ENCODE measurements at places on chromosomes 6 and 20.
A peak's percentile ranks its signal among the peaks of the same experiment; 100 is the strongest.

DNA sequence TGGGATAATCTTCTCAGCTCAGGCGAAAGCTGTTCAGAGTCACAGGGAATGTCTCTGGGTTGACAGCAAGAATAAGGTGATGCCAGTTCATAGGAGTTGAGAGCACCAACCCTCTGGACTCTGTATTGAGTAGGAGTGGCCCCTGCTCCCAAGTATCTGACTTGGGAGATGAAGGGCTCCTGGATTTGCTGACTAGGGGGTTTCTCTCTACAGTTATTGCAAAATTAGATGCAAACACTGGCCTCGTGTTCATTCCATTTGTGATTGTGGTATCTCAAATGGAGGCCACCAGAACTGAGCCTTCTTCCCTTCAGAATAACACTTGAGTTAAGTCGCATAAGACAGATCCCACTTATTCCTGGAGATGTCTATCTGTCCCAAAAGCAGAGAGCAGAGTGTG is 135.7 kb downstream of the PDE7B start:
- no peak for DNase-seq

DNA sequence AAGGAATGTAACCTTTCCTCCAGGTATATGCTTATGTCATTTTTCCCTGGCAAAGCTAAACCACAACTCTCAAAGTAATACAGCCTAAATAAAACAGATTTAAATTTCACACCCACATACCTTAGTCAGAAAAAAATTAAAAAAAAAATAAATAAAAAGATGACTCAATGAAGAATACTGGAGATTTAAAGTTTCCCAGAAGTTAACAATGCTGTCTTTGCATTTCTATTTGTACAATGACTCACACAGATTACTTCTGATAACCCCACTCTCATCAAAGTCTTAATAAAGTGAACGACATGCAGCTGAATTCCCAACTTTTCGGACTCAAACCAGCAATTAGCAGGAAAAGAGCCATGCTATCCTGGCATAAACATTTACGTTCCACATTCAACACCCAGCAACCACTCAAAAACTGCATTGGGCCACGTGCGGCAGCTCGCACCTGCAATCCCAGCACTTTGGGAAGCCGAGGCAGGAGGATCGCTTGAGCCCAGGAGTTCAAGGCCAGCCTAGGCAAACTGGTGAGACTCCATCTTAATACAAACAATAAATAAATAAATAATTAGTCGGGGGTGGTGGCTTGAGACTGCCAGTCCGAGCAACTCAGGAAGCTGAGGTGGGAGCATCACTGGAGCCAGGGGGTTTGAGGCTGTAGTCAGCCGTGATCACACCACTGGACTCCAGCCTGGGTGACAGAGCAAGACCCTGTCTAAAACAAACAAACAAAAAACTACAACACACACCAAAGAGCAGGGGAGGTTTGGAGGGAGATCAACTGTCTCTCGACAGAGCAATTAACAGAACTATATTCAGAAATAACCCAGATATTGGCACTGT is 130.5 kb downstream of the WDR27 start:
- DNase-seq, result no peak

GRCh38 chr20:44943828-44944227 is 16.4 kb downstream of the TOMM34 start:
- no peak for DNase-seq

GRCh38 chr6:48833916-48834315 is 629.1 kb downstream of the MMUT start:
- DNase-seq, result no peak

- no peak for DNase-seq
Observed at GRCh38 chr20:57676589-57677583, 32.9 kb downstream of the PMEPA1 start.

DNA sequence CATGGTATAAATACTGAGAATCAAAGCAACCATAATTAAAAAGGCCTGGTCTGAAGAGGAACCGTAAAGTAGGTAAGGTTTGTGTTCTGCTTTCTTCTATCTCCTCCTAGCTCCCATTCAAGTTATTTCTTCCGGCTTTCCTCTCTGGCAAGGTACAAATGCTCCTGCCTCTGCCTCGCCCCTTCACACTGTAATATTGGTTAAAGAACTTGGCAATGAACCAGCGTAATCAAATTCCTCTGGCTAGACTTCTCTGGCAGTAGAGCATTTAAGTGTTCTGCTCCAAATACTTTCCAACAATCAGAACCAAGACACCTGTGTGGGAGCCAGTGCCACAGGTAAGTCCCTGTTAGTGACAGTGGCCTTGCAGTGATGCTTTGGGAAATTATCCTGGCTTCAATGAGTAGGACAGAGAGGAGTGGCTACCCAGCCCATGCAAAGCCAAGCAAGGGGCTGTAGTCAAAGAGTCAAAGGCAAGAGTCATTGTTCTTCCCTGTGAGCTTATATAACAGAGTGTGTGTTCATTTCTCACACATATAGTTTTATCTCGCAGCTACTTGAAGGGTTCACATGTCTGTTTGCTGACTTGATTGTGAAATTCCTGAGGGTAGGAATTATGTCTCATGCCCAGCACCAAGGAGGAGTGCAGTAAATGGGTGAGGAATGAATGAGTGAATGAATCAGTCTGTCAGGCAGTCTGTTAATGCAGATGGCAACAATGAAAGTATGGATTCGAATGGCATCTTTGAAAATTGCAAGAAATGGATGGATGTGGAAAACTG is 329.3 kb downstream of the NRN1 start:
- no peak for DNase-seq

DNA sequence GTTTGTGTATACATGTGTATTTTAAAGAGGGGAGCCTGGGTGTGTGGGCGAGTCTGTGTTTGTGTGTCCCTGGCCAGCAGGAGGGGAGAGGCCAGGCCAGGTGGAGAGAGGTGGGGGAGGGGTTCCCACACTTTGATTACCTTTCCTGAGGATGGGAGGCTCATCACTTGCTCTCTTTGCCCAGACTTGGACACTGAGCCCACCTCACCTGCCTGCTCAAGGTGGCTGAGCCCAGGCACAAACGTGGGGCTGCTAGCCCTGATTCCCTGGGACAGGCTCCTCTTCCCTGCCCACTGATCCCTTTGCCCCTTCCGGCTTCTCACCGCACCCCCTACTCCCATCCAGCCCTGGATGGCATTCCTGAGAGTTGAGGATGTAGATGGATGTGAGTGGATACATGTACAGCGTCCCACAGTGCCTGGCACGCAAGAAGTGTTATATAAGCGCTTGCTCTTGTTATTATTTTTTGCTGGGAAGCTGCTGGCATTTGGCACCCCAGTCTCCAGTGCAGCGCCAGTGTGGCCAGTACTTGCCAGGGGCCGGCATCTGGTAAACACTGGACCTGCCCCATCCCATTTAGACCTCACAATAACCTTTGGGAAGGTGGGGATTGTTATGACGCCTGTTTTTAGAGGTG is 2.7 kb downstream of the CEBPB start:
- no peak for DNase-seq

GRCh38 chr6:12356983-12357972 is 67.1 kb downstream of the EDN1 start:
- no peak for DNase-seq

DNA sequence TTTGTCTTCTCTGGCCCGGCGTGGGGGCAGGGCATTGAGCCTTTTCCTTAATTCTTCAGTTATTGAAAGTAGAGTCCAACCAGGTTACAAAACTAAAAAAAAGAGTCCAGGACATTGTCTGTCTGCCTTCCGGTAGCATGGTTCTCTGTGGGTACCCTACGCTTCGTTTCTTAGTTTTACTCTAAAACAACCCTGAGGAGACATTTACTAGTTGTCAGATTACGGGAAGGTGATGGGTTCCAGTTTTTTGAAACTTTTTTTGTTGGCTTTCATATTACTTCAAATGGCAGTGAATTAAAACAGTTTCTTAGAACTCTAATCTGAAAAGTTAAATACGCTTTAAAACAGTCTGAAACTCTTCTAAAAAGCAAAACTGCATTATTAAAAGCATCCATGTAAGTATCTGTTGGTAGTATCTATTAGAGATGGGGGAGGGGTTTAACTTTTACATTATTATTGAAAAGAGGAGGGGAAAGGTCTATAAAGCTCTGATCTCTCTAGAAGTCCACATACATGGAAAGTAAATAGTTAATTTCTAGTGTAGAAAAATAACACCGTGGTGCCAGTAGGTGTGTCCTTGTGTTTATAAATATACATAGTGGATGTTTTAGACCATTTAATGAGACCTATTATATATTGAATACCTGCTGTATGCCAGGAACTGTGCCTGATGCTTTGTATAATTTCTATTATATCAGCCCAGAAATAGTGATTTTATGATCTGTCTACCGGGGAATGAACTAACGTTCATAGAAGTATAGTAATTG is 2.2 kb downstream of the BICRAL start:
- DNase-seq, result no peak

GRCh38 chr20:49825521-49826033 is 12.9 kb downstream of the SLC9A8 start:
- peak; percentile 64 for DNase-seq

- no peak for DNase-seq
Observed at GRCh38 chr6:145875496-145876211, 61.1 kb upstream of the FBXO30 start.

DNA sequence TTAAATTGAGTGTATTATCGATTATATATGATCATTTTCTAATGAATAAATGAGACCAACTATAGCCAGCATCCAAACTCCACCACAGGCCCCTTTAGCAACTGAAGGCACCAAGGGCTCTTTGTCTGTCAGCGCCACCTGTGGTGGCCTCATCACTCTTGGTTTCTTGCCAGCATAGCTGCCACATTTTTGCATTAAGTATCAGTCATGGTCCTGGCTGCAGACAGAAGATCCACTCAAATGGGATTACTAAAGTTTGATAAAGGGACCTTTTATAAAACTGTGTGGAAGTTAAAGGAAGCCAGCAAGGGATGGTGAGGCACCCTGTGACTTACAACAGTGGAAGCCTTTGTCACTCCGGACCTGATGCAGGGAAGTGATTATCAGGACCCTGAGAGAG is 162.9 kb downstream of the C6orf118 start:
- no peak for DNase-seq

DNA sequence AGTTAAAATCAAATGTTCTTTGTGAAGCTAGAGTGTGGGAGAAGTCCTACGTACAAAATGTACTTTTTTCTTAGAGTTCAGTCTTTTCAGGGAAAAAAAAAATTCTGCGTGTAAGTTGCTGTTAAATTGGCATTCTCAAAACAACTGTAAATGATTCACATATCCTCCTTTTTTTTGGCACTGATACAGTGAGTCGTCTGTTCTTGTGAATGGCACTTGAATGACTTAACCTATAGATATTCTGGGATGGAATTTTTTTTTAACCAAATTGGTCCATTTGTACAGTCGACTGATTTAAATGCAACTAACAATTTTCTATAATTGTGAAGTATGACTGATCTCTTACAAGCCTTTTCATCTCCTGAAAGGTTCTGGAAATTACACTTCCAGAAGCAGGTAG is 5.5 kb upstream of the JAG1 start:
- no peak for DNase-seq

GRCh38 chr6:160355001-160355400 is 6.8 kb downstream of the SLC22A3 start:
- no peak for DNase-seq

- DNase-seq, result no peak
Observed at GRCh38 chr6:135116571-135116970, 61.9 kb upstream of the HBS1L start.

GRCh38 chr6:131828080-131828479 is 20.3 kb downstream of the ENPP1 start:
- DNase-seq, result no peak

- DNase-seq, result no peak
Observed at GRCh38 chr6:67884442-67884841, 750.6 kb upstream of the ADGRB3 start.

GRCh38 chr6:75893058-75893775 is 144.2 kb downstream of the MYO6 start:
- DNase-seq, result peak; percentile 81

- no peak for DNase-seq
Observed at GRCh38 chr6:55601120-55601519, 22.1 kb upstream of the HMGCLL1 start.

DNA sequence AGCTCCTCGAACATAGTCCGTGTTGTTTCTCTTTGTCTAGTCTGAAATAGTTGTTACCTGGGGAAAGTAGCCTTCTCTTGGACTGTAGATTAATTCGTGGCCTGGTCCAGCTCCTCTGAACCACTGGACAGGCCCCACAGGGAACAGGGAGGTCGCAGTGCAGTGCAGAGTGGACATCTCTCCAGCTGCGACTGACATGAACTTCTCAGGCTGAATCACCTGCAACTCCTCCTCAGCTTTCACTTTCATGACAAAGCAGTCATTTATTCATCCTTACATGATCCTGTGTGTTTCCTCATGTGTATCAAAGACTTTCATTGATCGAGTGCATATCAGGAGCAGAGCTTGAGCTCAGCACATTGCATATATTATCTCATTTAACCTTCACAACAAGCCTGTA is 19.1 kb upstream of the SIRPG start:
- DNase-seq, result no peak

DNA sequence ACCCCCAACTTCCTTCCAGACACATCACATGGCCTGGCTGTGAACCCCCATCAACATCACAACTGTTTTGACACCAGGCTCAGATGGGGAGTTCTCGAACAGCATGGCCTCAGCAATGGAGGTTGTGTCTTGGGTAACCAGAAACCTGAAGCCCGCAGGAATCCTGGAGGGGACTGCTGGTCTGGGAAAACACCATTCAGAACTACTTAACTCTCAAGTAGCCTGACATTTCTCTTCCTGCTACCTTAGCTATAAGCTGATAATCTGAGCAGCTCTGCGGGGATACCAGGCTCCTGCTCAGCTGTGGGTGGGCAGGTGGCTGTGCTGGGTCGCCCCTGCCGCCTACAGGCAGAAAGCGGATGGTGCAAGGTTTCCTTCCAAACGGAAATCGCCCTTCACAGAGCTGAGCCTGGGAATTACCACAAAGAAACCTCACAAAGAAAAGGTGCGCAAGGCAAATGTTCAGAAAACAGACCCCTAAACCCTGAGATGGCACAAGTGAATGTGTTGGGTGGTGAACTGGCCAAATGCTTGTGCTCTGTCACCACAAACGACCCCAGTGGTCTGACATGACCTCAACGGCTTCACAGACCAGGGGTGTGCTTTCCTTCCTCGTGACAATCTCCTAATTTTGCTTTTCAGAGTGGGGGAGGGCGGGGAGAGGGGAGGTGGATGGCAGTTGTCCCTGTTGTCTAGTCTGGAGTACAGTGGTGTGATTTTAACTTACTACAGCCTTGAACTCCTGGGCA is 29.5 kb downstream of the SNX5 start:
- DNase-seq, result peak; percentile 42

DNA sequence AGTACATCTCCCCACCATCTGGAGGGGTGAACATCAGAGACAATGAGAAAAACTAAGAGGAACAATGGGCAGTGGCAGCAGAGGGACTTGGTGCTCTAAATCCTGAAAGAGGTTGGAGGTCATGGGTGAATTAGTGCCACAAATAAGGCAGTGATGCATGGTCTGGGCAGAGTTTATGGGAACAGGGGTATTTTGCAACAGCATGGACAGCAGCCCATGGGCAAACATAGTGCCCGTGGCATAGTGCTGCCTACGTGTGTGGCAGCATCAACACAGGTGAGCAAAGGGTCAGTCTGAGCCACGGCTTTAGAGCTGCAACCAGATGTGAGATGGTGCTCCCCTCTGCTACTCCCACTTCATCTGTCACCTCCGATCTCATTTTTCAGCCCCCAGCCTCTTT is 459.1 kb upstream of the CITED2 start:
- DNase-seq, result no peak

- peak; percentile 95 for DNase-seq
Observed at GRCh38 chr20:13995086-13995665, at the start of gene MACROD2. TSS of gene MACROD2 (plus strand) at chr20:13995516.

Data from NCI-H774 (cell line).